ENCODE measurements at places on chromosomes 6 and 20.

- DNase-seq, result no peak
These were observed 17.6 kb upstream of the PYGB start for GRCh38 chr20:25230166-25230831.

GRCh38 chr6:2448826-2449571 lies 203.6 kb upstream of the GMDS start:
- DNase-seq, result no peak

DNA sequence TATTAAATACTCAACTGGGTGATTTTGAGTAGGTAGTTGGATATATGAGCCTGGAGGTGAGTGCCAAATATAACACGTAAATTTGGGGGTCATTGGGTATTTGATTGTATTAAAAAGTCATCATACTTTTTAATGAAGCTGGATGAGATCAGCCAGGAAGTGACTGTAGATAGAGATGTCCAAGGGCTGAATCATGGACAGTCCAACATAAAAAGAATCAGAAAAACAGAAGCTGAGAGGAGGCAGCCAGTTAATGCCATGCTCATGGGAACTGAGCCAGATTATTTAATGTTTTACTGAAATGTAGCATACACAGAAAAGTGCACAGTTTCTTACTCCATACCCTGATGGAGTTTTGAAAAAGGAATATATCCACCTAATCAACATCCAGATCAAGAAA lies 435.5 kb upstream of the PLCB4 start:
- no peak for DNase-seq

DNA sequence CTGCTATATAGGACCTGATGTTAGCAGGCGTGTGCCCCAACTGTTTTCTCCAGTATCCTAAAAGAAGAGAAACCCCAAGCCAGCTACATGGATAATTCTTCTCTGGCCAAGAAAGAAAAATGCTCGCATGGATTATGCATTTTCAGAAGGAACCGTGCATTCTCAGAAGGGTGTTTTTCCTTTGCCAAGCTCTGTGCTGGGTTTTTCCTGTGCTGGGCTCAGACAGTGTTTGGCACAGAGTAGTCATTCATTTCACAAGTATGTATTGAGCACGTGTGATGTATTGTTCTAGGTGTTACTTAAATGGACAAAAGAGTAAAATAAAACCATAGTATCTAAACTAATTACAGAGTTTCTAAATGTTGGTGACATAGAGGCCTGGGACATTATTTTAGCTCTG lies 62.7 kb upstream of the ZNF133 start:
- no peak for DNase-seq

GRCh38 chr20:59024111-59024530 lies 4.9 kb downstream of the TUBB1 start:
- no peak for DNase-seq

DNA sequence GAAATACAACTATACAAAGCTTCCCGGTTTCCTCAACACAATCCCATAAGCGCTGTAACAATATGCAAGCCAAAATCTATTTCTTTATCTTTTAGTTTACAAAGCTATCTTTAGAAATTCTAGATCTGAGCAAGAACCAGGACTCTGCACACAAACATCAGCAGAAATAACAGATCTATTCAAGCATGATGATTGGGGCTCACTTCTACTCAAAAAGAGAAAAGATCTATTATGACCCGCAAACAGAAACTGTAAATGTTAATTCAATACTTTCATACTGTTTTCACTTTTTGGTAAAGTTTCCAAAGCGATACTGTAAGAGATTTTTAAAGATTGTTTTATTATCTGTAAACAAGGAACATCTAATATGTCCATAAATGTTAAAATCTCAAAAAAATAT lies 86.6 kb downstream of the SESN1 start:
- no peak for DNase-seq

Data from CD8-positive, alpha-beta memory T cell (primary cell).